ENCODE measurements at places on chromosomes 3 and 15.

- no peak for DNase-seq
Observed at GRCh38 chr3:33642806-33643205, 75.2 kb downstream of the CLASP2 start.

DNA sequence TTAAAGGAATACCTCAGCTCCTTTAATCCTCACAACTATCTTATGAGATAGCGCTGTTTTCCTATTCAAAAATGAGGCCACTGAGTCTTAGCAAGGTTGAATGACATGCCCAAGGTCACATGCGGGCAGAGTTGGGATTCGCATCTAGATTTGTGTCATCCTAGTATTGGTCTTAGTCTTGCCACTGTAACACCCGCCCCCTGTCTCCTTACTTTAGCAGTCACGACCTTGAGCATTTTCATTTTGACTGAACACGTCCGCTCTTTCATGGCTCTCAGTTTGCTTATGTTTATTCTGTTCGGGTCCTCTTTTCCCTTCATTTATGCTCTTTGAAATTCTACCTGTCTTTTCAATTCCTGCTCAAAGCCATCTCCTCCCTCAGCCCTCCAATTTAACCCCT, 112.5 kb upstream of the CADPS start:
- DNase-seq = no peak

DNA sequence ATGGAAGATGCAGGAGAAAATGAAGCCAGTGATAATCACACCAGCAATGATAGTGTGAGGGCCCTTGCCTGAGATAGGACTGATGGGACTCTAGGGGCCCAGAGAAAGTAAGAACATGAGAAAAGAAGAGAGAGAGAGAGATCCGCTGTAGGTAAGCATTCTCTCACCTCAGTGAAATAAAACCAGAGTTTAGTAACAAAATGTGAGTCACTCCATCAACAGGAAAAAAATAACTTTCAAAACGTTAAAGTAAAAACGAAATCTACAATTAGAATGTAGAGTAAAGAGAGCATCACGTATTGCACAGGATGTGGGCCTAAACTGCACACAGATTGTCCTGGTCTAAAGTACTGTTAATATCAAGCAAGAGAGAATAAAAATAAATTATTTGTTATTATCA, 6.8 kb upstream of the PRSS50 start:
- no peak for DNase-seq

DNA sequence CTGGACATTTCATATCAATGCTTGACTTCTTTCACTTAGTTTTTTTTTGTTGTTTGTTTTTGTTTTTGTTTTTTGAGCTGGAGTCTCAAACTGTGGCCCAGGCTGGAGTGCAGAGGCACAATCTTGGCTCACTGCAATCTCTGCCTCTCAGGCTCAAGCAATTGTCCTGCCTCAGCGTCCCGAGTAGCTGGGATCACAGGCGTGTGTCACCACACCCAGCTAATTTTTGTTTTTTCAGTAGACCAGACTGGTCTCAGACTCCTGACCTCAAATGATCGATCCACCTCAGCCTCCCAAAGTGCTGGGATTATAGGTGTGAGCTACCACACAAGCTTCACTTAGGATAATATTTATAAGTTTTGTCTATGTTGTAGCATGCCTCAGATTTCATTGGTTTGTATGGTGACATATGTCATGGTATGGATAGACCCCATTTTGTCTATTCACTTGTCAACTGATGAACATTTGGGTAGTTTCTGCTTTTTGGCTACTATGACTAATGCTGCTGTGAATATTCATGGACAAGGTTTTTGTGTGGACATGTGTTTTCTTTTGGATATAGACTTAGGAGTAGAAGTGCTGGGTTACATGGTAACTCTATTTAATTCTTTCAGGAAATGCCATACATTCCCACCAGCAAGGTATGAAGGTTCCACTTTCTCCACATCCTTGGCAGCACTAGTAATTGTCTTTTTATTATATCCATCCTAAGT, 6.8 kb upstream of the PRR23E start:
- DNase-seq = no peak

DNA sequence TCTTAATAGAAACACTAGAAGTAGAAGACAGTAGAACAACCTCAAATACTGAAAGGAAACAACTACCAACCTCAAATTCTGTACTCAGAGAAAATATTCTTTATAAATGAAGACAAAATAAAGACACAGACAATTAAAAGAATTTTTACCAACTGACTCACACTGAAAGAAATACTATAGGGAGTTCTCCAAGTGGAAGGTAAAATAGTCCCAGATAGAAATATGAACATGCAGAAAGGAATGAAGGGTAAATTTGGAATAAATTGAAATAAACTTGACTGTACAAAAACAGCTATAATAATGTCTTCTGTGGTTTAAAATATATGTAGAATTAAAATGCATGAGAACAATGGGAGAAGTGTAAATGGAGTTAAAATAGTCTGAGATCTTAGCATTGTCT, 36.7 kb upstream of the CCDC174 start:
- no peak for DNase-seq

DNA sequence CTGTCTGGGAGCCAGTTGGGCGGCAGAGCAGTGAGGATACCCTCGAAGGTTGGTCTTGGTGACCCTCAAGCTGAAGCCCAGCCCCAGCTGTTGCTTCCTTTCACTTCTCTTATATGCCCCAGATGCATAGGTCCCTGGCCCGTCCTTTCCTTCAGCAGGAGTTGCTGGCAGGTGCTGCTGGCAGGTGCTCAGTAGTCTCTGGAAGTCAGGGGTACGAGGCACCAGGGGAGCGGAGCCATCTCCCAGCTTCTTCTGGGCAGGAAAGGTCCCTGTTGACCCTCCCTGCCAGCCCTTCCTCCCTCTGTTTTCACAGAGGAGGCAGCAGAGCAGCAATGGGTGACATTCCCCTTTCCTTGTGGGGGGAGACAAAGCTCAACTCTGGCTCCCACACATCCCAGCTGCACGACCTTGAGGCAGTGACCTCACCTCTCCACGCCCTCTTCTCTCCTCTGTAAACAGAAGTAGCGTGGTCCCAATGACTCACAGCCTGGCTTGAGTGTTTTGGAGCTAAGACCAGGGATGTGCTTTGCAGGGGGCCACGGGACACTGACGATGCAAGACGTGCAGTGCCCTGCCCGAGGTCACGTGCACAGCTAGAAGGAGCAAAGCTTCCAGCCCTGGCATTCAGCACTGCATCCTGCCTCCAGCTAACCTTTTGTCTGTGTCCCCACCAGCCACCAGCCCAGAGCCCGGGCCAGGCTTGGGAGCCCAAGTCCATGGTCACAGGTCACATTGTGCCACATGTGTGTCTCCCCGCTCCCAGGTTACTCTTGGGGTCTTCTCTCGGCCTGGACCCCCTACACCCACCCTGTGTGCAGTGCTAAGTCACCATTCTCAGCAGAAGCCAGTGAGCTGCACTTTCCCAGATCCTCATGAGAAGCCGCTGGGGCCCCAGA, 49.7 kb downstream of the SLC6A6 start:
- no peak for DNase-seq

DNA sequence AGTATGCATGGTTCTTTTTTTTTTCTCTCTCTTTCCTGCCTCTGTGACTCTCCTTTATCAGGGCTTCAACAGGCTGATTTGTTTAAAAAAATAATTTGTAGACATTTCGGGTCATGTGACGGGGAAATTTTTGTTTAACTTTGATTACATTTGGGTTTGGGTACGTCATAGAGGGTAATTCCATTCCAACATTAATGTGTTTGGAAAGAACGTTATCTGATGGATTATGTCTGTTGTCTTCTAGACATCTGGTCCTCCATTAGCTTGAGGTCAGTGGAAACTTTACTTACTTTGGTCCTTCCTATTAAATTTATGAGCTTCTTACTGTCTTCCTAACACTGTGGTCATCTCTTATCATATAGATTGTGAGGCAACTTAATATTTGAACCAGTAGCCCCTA, 80.9 kb downstream of the STT3B start:
- DNase-seq = no peak

- DNase-seq = no peak
Observed at GRCh38 chr15:61777689-61778088, 282.6 kb downstream of the VPS13C start.
